ENCODE measurements at places on chromosomes 6 and 20. TPM values are rescaled to one million over a fixed set of nuclear protein-coding genes. Genes with fewer than 3 reads are reported as not detected.
A peak's percentile ranks its signal among the peaks of the same experiment; 100 is the strongest.

ASXL1 gene
- total RNA-seq, result 96.9 TPM

DNA sequence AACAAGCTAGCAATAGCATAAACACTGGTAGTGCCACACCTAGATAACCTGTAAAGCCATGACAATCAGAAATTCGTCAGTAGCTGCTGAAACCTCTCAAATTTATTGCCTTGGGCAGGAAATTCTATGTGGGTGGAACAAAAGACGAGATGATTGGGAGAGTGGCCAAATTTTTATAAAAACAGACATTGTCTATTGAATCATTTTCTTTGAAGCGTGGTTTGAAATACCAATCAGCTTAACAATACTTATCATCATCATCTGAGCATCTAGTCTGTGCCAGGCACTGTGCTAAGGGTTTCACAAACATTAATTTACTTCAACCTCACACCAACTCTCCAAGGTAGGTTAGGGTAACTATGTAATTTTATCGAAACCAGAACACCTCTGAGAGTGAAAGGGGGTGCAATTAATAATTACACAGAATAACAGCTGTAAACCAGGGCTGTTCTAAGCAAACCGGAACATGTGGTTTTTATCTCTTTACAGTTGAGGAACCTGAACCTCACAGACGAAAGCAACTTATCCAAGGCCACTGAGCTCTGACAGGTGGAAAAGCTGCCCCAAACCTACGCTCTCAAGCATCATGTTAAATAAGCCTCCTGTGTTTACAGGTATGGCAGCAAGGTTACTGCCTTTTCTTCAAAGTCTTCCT lies 43.4 kb downstream of the NHSL1 start:
- H3K27me3 ChIP-seq, result no peaks in the 10 kb centered on the region
- no peaks in the 10 kb centered on the region for H3K36me3 ChIP-seq
- peaks cover 20% of the 10 kb centered on the region for H3K4me1 ChIP-seq
- peak; percentile 23 for DNase-seq

RPP40 gene
- 30.7 TPM for total RNA-seq

DNA sequence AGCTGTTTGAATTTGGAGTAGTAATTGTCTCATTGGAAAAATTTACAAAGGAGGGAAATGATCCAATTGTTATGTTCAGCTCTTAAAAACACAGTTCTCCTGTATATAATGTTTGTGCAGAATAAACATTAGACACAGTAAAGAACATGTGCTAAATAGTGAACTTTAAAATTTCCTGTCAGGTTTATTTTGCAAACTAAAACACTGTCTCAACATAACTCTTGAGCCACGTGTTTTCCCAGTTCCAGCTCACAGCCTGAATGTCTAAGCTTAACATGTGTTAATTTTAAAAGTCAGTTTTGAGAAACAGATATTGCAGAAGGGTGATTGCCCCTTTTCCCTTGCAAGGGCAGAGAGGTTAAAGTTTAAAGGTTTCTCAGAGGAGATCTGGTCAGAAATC lies 20.6 kb downstream of the EPHA7 start:
- peaks cover 29% of the 10 kb centered on the region for H3K4me1 ChIP-seq
- H3K36me3 ChIP-seq, result no peaks in the 10 kb centered on the region
- no peak overlapping the region for H3K4me3 ChIP-seq
- no peak for DNase-seq

DNA sequence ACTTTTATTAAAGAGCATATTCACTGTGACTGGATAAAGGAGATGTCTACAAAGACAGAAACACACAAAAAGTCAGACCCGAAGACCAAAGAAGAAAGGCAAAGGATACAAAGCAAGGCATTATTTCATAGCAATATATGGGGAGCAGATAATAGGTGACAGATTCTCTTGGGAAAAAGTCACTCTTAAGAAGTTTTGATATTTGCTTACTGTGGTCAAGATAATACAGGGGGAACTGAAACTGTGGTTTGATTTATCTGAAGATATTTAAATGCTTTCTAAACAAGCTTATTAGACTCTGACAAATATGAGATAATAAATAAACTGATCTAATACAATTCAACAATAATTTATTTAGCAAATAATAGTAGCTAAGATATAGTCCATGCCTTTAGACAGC lies 14.7 kb downstream of the CYP39A1 start:
- H3K4me3 ChIP-seq, result no peak overlapping the region
- H3K36me3 ChIP-seq, result no peaks in the 10 kb centered on the region
- DNase-seq, result no peak

GRCh38 chr6:27280064-27280539 lies 32.0 kb downstream of the POM121L2 start:
- no peaks in the 10 kb centered on the region for H3K27me3 ChIP-seq
- peak overlapping the region; percentile 26 for H3K27ac ChIP-seq
- H3K4me1 ChIP-seq, result peaks cover 6% of the 10 kb centered on the region
- H3K36me3 ChIP-seq, result no peaks in the 10 kb centered on the region
- DNase-seq, result peak; percentile 82

- H3K27ac ChIP-seq, result no peak overlapping the region
- DNase-seq, result no peak
- no peaks in the 10 kb centered on the region for H3K27me3 ChIP-seq
- H3K36me3 ChIP-seq, result no peaks in the 10 kb centered on the region
- no peak overlapping the region for H3K4me3 ChIP-seq
Measured at GRCh38 chr6:139738801-139739455, 364.5 kb upstream of the CITED2 start.

- H3K4me3 ChIP-seq, result no peak overlapping the region
- no peaks in the 10 kb centered on the region for H3K27me3 ChIP-seq
- peaks cover 20% of the 10 kb centered on the region for H3K4me1 ChIP-seq
- H3K27ac ChIP-seq, result no peak overlapping the region
Measured at GRCh38 chr6:85115876-85116275, 334.0 kb upstream of the NT5E start.

DNA sequence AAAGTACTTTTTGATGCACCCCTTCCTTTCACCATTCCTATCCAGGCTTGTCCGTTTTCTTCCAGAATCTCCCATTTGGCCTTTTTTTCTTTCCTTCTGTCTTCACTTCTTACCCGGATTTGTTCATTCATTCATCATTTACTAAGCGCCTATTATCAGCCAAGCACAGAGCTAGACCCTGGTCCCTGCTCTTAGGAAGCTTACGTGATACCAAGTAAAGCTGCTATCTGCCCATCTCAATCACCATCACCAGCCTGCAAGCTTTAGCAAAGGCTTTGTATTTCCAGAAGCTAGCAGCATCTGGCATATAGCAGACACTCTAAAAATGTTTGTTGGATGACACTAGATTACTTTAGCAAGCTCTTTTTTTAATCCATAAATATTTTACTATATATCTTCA lies 4.8 kb downstream of the NDRG3 start:
- H3K4me1 ChIP-seq, result peaks cover 11% of the 10 kb centered on the region
- no peaks in the 10 kb centered on the region for H3K36me3 ChIP-seq
- no peak overlapping the region for H3K27ac ChIP-seq
- DNase-seq, result no peak

DNA sequence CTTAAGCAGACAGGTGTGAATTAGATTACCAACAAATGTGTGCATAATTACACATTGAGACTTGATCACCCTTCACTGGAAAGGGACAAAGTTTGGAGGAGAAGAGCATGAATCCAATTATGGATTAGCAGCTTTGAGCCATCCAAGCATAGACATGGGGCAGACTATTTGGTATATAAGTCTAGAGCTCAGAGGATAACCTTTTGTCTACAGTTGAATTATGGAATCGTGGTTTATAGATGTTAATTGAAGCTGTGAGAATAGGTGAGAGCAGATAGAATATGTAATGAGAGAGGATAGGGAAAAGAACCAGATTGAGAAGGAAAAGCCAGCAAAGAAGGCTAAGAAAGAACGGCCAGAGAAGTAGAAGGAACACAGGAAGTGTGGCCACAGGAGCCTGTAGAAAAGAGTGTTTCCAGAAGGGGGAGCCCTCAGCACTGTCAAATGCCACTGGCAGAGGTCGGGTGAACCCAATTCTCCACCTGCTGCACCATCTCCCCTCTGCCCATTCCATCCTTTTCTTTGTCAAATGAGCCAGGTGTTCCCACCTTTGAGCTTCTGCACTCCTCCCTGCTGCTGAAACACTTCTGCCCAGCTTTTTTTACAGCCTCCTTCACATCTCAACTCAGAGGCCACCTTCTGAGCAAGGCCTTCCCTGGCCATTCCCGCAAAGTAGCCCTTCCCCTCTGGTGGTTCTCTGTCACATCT lies 7.3 kb downstream of the DNTTIP1 start:
- no peaks in the 10 kb centered on the region for H3K27me3 ChIP-seq
- no peak overlapping the region for H3K27ac ChIP-seq
- H3K4me1 ChIP-seq, result no peaks in the 10 kb centered on the region
- DNase-seq, result peak; percentile 58
- no peak overlapping the region for H3K4me3 ChIP-seq

PGM3 gene
- 55.4 TPM for total RNA-seq

GRCh38 chr20:4195499-4195898 lies 180.1 kb upstream of the RNF24 start:
- H3K4me1 ChIP-seq, result no peaks in the 10 kb centered on the region
- DNase-seq, result peak; percentile 59
- no peaks in the 10 kb centered on the region for H3K27me3 ChIP-seq

- no peak overlapping the region for H3K27ac ChIP-seq
- no peaks in the 10 kb centered on the region for H3K36me3 ChIP-seq
Measured at GRCh38 chr20:41011551-41012067, 17.0 kb upstream of the TOP1 start.

FHL5 gene
- total RNA-seq, result not detected

RSPH9 gene
- total RNA-seq, result 0.11 TPM

GRCh38 chr6:11493974-11494373 lies 43.6 kb upstream of the TMEM170B start:
- no peaks in the 10 kb centered on the region for H3K27me3 ChIP-seq
- H3K4me1 ChIP-seq, result no peaks in the 10 kb centered on the region
- H3K4me3 ChIP-seq, result no peak overlapping the region
- H3K36me3 ChIP-seq, result no peaks in the 10 kb centered on the region
- no peak overlapping the region for H3K27ac ChIP-seq

- no peak for DNase-seq
- H3K4me1 ChIP-seq, result peaks cover 1% of the 10 kb centered on the region
Measured at GRCh38 chr6:150282806-150283205, 86.0 kb upstream of the IYD start.

DNA sequence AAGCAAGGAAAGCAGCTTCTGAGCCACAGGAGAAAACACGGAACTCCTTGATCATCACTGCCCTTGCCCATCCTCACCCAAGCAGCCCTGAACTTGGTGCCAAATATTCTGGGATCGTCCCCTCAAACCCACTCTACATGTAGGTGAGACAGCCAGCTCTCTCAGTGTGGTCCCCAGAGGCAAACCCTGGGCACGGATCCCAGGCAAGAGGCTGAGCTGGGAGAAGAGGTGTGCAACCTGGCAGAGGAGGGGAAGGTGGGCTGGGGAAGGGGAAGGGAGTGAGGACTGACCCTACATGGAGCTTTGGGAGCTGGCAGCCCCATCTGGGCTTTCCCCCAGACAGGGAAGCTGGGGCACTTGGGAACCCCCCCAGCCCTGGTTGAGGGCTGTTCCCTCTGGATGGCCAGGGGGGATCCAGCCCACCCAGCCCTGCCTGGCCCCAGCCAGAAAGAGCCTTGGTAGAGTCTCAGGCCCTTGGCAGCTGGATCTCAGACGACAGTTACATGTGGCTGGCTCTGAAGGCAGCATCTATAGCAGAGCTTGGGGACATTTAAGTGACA lies 186.2 kb upstream of the CST7 start:
- H3K36me3 ChIP-seq, result peaks cover 5% of the 10 kb centered on the region
- H3K27me3 ChIP-seq, result no peaks in the 10 kb centered on the region
- no peak for DNase-seq
- H3K4me1 ChIP-seq, result peaks cover 10% of the 10 kb centered on the region
- no peak overlapping the region for H3K4me3 ChIP-seq

DNA sequence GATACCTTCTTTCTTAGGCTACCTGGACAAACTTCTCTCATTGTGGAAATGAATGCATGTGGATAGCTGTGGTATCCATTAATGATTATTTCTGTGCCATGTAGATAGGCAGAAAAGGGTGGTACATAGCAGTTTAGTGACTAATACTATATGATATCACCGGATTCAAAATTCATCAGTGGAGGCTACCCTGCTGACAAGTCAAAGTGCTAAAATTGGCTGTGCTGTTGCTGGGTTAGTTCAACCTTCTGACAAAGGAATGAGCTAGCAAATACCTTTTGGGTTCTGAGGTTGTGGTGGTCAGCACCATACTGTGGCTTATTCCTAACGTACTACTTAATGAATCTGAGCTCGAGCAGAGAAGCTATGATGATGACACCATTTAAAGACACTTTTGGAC lies 109.1 kb downstream of the TFAP2B start:
- no peak overlapping the region for H3K4me3 ChIP-seq
- H3K27ac ChIP-seq, result no peak overlapping the region
- no peak for DNase-seq

IMPG1 gene
- not detected for total RNA-seq

TMEM63B gene
- 34.2 TPM for total RNA-seq

STK38 gene
- 24.2 TPM for total RNA-seq

Measured in A673 (cell line).